ENCODE measurements at places on chromosomes 6 and 20.

GRCh38 chr6:7324520-7324919 is 11.5 kb upstream of the SSR1 start:
- no peak for DNase-seq

- no peak for DNase-seq
These were observed 28.0 kb downstream of the PNLDC1 start for GRCh38 chr6:159828074-159828473.

GRCh38 chr6:115485400-115485799 is 575.3 kb downstream of the FRK start:
- DNase-seq, result no peak

GRCh38 chr6:12457094-12457493 is 166.9 kb downstream of the EDN1 start:
- no peak for DNase-seq

- DNase-seq, result no peak
These were observed 8.6 kb downstream of the NKX2-2 start for GRCh38 chr20:21505161-21505809.

GRCh38 chr6:5998236-5998635 is 8.5 kb downstream of the NRN1 start:
- no peak for DNase-seq

DNA sequence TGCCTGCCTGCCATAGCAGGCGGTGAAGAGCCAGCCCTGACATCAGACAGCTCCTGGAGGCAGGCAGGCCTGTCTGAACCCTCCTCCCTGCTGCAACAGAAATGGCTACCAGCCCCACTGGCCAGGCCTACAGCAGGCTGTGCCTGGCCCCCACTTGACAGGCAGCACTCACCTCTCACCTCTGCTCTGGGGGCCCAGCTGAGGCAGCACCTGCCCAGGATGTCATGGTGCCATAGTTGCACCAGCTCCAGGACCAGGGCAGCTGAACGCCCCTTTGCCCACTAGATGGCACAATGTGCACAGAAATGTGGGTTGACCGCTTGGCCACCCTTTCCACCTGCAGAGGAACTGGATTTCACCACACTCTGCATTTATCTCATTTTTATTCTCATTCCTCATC is 30.6 kb downstream of the MRPL14 start:
- DNase-seq, result no peak

- no peak for DNase-seq
These were observed 129.9 kb downstream of the HFE start for GRCh38 chr6:26216886-26217713.

GRCh38 chr6:105045526-105045925 is 88.6 kb downstream of the LIN28B start:
- DNase-seq, result no peak
